ENCODE measurements at places on chromosomes 5 and 9.

- no peak for DNase-seq
Observed at GRCh38 chr5:2250365-2250950, 367.7 kb upstream of the IRX4 start.

DNA sequence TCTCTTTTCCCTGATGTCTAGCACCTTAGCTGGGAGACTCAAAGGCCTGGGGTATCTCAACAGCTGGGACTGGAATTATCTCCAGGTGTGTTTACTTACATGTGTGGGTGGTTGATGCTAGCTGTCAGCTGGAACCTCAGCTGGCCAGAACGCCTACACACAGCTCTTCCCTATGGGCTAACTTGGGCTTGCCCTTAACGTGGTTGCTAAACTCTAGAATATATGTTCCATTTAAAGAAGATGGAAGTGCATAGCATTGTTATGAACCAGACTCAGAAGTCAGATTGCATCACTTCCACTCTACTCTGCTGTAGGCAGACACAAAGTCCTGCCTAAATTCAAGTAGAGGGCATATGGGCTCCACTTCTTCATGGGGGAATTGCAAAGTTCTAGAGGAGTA is 29.3 kb downstream of the SGCD start:
- no peak for DNase-seq

DNA sequence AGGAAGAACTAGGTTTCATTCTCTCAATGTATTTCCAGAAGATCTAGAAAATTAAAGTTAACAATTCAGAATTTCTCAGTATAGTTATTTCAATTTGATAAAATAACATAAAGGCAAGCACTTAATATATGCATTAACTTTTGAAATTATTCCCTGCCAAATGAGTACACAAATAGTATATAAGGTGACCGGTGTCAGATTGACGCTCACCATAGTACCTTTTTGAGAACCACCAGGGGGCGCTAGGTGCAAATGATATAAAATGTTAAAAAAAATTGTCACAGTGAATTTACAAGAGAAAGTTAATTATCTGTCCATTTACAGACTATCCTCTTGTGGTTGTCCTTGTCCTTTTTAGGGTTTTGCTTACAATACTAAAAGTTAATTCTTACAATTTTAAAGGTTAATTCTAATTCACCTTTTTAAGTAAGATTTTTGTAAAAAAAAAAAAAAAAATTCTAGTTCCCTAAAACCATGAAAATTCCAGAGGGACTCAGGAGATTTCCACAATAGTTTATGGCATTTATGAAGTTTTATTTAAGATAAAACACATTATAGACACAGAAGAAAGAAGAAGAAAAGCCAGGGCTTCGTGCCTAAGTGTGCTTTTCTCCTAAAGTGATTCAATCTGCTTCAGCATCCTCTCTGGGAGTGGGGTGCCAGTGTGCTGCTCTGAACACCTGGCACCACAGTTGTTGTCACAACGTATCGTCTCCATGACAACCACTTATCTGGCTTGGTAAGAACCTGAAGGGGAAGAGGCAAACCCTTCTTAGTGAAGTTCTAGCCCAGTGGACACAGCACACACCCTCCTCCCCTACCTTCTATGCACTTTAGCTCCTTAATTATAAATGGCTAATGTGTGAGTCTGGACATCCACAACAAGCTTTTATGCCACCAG is 1.7 kb downstream of the ADAMTS16 start:
- no peak for DNase-seq

DNA sequence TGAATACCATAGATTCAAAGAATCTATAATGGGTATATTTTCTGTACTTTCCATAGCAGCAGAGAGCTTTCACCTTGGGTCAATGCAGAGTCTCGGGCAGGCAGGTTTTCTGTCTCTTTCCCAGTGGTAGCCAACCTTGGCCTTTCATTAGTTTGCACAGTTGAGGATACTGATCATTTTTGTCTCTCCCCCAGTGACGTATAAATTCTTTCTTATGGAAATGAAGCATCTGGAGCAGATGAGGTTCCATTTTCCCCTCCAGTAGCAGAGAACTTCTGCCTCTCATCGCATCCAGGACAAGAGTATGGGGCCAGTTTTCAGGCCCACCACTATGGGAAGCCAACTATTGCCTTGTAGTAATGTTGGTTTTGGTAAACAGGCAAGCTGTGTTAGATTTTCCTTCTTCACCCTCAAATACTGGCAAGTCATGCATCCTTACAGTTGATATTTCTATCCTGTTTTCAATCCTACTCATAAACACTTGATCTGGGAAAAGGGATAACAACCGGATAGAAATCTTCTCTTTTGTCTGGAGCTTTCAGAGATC is 845.2 kb upstream of the CDH18 start:
- DNase-seq: no peak

All from stimulated activated CD8-positive, alpha-beta memory T cell treated with anti-CD3 and anti-CD28 coated beads, Interleukin-15, amount 100 ng/mL, for 48 hours (primary cell).